CD4-positive, alpha-beta T cell treated with Interleukin-15 for 4 hours (primary cell): ENCODE measurements at places on chromosomes 11 and 22.

- no peak for DNase-seq
Measured at GRCh38 chr22:48960576-48960975, 867.1 kb downstream of the BRD1 start.

- DNase-seq = no peak
Measured at GRCh38 chr22:18031695-18032454, 7.5 kb upstream of the MICAL3 start.

- no peak for DNase-seq
Measured at GRCh38 chr11:68321293-68322051, 9.1 kb downstream of the LRP5 start.

DNA sequence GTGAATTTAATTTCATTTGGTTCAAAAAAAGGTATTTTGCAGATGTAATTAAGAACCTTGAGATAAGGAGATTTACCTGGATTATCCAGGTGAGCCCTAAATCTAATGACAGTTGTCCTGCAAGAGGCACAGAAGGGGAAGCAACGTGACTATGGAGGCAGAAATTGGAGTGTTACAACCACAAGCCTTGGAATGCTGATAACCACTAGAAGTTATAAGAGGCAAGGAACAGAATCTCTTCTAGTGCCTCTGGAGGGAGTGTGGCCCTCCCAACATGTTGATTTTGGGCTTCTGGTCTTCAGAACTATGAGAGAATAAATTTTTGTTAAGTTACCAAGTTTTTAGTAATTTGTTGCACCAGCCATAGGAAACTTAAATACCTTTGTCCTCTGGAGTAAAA, 32.8 kb downstream of the RRM1 start:
- no peak for DNase-seq

DNA sequence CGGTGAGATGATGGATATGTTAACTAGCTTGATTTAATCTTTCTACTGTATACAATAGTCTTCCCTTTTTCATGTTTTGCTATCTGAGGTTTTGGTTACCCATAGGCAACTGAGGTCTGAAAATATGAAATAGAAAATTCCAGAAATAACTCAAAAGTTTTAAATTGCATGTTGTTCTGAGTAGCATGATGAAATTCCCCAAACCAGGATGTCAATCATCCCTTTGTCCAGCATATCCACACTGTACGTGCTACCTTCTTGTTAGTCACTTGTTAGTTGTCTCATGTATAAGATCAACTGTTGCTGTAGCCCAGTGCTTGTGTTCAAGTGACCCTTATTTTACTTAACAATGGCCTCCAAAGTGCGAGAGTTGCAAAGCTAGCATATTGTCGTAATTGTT, 21.2 kb upstream of the OR10W1 start:
- no peak for DNase-seq

- no peak for DNase-seq
Measured at GRCh38 chr22:33232071-33232470, 173.9 kb upstream of the SYN3 start.

- no peak for DNase-seq
Measured at GRCh38 chr11:17921659-17922415, 91.0 kb downstream of the SERGEF start.

GRCh38 chr11:107675902-107676301, 36.0 kb downstream of the SLN start:
- DNase-seq = no peak

DNA sequence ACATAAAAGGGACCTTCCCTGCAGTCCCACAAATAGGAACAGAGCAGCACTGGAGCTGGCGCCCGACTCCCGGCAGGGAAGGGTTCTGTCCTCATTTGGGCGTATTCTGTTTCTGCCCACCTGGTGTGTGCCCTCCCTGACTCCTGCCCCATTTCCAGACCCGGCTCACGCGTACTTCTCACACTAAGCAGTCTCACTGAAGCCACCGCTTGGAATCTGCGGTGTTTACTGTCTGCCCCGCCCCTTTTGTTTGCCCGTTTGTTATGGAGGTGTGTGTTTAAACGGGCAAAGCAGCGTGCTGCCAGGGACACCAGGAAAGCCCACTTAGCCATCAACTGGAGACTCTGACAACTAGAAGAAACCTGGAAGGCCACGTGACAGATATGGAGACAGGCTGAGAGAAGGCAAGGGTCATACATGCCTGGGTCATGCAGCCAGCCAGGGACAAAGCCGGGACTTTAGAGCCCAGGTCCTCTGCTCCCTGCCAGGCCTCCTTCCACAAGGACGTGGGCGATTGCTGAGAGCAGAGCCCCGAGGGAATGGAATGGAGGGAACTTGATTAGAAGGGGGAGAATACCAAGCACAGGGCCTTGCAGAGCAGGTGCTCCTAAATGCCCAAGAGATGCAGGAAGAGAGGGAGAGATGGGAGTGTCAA, 8.7 kb upstream of the EFCAB6 start:
- DNase-seq = no peak

- no peak for DNase-seq
Measured at GRCh38 chr11:74775762-74776161, 27.1 kb downstream of the RNF169 start.

GRCh38 chr11:76282811-76283595, 76.7 kb upstream of the WNT11 start:
- DNase-seq = no peak

GRCh38 chr11:119421941-119422808, 797 bp downstream of the THY1 start:
- DNase-seq = no peak

- DNase-seq = peak; percentile 47
Measured at GRCh38 chr22:24156141-24156912, 25.0 kb upstream of the SUSD2 start.

GRCh38 chr22:20980938-20981722, 967 bp upstream of the LZTR1 start:
- no peak for DNase-seq

- peak; percentile 45 for DNase-seq
Measured at GRCh38 chr11:20110908-20111669, 49.2 kb downstream of the DBX1 start.

GRCh38 chr11:1055109-1055703, 18.7 kb upstream of the MUC6 start:
- DNase-seq = no peak

GRCh38 chr11:68819362-68819761, 22.4 kb downstream of the CPT1A start:
- no peak for DNase-seq
